Pancreas (tissue), 10 donors: ENCODE measurements at places on chromosomes 1 and 21.
A peak's percentile ranks its signal among the peaks of the same experiment; 100 is the strongest.

DNA sequence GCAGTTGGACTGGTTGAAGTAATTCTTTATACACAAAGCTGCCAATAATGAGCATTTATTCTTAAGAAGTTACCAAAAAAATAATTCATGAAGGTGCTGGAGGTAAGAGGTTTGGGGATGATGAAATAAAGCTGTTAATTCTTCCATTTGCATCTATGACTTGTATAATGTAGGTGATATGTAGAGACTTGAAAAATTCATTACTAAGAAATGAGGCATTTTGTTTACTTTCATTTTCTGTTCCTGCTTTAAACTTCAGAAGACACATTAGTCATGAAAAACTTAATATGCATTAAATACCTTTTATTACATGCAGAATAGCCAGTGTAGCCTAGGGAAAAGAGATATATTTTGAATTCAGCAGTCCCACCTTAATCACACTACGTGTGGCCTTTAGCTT is 214.2 kb downstream of the SLC44A5 start:
- DNase-seq, result no peak

DNA sequence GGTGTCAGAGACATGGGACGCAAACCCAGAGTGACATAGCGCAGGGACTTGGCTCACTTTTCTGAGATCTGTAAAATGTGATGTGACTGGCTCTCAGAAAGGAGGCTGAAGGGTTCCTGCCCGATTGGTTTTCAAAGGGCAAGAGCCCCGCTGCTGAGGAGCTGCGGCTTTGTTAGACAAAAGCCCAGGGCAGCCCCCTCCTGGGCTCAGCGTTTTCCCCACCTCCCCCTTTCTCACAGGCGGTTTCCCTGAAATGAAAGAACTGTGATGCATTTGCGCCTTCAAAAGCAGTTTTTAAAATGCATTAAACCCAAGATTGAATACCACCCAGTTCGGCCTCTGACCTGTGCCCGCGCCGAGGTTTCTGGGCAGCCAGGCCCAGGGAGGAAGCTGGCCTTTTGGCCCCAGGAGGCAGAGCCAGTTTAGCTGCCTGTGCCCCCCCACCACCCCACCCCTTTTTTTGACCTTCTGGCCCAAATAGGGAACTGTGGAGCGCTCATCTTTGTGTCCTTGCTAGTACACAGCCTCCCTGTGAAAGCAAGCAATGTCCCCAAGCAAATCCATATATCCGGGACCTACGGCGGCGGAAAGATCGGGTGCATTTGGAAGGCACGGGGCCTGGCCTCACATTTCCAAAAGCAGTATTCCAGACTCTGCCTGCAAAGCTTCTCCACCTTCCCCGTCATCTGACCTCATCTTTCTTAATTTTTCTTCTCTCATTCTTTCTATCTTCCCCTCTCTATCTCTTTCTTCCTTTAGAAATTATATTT is 28.6 kb downstream of the CD247 start:
- DNase-seq, result no peak

DNA sequence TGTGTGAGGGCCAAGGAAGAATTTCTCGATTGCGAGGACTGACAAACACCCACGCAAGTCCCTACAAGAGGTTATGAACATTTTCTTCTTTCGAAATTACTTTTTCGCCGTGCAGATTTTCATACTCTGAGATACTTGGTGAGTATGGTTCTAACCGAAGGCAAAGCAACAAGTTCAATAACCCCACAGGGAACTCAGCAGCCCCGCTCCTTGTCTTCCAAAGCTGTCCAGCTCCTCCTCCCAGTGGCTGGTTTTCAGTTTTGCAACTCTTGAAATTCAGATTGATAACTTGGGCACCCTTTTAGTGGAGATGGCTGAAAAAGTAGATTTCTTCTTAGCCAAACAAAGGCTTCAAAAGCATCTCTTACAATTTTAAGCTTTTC is 154.4 kb downstream of the SETD4 start:
- DNase-seq, result no peak

- no peak for DNase-seq
These were observed 136.8 kb downstream of the KCNK2 start for GRCh38 chr1:215219372-215219771.

- DNase-seq, result no peak
These were observed 20.9 kb downstream of the ZBTB40 start for GRCh38 chr1:22472596-22472995.

DNA sequence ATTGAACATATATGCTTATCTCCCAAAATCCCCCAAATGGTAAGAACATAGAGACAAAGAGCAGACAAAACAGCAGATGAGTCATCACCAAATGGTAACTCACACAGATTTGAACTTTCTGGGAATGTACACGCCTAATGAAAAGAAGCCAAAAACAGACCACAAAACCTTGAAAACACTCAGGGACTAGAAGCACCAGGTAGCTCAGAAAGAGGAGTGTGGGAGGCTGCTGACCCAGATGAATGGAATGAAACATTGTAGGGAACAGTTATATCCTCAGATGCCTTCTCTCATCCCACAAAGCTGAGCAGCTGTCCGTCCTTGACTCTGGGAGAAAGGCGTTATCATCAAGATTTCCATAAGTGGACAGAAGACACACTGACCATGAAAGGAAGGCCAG is 307.0 kb upstream of the USP25 start:
- DNase-seq, result no peak

GRCh38 chr1:223794136-223794880 is 51.4 kb downstream of the TP53BP2 start:
- DNase-seq, result no peak

DNA sequence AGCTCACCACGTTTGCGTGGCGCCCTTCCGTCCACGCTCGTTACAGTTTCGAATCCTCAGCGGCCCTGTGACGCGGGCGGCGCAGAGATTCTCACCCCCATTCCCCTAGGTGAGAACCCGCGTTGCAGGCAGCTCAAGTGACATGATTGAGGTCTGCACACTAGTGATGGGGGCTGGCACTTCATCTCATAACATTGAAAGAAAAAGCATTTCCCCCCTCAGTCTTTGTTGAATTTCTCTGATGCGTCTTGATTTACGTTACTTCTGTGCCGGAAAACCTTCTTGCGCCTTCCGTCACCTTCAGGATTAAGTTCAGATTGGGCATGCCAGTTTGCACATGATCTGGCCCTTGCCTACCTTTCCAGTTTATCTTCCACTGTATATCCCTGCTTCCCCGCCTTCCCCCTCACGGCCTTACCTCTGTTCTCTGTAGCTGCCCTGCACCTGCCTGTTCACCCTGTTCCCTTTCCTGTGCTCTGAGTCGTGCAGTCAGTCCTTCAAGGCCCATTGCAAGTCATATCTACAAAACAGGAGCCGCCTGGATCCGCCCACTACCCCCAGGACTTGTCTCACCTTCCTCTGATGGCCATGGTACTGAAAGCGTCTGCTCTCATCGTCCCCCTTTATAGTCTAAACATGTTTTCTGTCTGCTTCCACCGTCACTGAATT is 1.1 kb downstream of the CTPS1 start:
- peak; percentile 35 for DNase-seq

- no peak for DNase-seq
These were observed 40.5 kb downstream of the CNN3 start for GRCh38 chr1:94886361-94886760.

DNA sequence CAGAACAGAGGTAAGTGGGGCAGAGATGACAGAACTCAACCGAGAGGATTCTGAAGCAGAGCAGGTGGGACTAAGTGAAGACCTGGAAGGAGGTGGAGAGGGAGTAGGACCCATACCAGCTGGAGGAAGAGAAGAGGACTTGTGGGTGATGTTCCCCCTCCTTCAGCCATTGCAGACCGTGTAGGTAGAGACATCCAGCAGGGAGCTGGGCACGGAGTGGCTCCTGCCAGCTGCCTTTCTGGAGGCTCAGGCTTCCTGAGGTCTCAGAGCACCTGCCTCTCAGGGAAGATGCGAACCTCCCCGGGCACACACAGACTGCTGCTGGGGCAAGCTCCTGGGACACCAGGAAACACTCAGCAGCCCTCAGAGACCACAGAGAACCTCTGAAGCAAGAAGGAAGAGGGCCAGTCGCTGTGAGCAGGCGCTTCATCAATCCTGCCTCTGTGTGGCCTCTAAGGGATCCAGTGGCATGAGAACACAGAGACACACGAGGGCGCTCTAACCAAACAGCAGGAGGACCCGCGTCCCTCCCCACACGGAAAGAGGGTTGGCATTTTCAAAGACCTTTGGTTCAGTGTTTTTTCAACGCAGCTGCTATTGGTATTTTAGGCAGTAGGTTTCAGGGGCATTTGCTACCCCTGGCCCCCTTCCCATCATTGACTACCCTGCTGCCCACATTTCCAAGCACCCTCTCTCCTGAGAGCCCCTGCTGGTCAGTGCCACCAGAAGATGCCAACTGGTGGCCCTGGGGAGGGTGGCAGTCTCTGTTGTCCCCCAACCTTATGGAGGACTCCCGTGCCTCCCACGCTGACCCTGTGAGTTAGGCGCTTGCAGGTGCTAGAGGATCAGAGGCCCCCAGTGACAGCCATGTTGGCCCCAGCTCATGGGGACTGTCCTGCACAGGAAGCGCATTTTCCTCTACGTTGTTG is 89.6 kb upstream of the EDN2 start:
- peak; percentile 81 for DNase-seq
